AG04450 (cell line): ENCODE measurements at places on chromosomes 3 and 15.

- no peak for DNase-seq
Measured at GRCh38 chr3:33360136-33360825, 79.9 kb downstream of the UBP1 start.

GRCh38 chr15:31381801-31382712 is 55.4 kb downstream of the KLF13 start:
- DNase-seq = no peak

DNA sequence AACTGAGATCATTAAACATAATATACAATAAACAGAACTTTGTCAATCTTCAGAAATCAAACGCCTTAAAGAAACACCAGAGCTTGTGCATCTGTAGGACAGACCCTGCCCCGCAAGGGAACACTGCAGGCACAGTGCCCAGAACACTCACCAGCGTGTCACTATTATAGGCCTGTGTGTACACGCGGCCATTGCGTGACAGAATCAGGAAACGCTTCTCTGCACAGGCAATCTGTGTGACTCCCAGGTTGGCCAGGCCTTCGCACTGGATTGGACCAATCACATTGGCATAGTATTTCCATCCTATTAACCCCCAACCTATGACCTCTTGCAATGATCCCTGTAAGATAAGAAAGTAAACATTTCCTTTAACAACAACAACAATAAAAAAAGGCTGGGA is 52.9 kb downstream of the HERC2 start:
- DNase-seq = no peak

GRCh38 chr3:184320104-184320445 is 5.7 kb downstream of the EIF4G1 start:
- peak; percentile 90 for DNase-seq

DNA sequence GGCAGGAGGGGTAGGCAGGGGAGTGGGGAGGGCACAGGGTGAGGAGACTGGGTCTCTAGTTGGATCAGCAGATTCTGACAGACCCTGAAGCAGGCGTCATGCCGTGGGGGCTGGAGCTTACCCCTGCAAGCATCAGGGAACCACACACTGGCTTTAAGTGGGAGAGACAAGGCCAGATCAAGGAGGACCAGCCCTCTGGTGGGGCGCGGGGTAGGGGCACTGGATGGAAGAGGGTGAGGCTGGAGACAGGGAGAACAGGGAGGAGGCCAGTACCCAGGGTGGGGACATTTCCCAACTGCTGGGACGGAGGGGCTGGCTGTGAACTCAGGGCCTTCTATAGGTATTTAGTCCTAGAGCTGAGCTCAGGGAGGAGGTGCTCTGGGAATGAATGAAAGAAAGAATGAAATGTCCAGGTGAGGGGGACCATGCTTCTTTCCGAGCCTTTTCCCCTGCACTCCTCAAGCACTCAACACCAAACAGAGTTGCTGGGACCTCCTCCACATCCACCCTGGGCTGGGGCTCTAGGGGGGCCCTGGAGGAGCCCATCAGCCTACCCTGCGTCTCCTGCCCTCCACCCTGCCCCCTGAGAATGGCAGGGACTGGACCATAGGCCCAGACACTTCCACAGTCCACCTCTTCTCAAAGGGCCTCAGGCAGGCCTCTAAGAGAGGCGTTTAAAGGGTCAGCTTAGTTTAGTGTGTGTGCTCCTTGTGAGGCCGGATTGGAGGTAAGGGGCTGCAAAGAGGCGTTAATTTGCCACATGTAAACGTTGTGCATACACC is 49.0 kb upstream of the FGD5 start:
- DNase-seq = no peak

GRCh38 chr3:5162102-5162501 is 25.4 kb upstream of the EDEM1 start:
- peak; percentile 42 for DNase-seq

DNA sequence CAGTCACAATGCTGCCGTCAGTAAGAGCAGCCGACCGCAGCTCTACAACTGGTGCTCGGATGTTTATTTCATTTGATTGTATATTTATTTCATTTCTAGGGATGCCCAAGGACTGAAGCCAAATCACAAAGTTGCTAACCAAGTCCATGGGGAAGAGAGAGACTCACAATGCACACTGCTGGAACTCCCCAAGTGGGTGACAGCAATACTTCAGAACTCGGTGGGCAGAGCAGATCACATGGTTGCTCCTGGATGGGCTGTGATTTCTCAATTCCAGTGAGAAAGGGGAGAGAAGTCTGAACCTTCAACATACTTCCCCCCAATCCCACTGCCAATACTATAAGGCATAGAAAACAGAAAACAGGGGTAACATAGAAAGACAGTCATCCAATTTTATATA is 265.8 kb upstream of the WNT5A start:
- no peak for DNase-seq

GRCh38 chr3:159971311-159971710 is 17.3 kb upstream of the IL12A start:
- no peak for DNase-seq

DNA sequence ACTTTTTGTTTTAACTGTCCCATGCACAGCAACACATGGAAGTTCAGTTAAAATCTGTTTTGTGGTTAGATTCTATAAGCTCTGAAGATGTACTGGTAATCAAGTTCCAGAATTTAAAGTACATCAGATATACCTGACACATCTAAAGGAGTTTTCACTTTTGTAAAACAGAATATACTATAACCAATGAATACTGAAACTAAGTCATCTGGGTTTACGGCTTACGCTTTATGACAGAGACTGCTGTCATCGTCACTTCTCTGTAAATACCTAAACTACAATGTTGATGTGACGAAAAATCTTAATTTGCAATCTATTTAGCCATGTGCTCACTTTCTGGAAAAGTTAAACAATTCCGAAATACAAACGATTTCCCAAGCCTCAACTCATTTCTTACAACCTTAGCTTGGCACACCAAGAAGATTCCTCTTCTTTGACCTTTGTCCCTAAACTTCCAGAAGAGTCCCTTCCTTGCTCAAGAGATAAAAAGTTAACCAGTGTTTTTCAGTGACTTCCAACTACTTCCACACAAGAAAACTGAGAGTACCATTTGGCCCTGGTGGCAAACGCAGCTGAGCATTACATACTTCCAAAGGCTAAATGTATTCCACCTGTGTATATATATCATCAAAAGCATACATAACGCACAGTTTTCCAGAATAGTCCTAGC is 56.8 kb upstream of the NEK10 start:
- no peak for DNase-seq

DNA sequence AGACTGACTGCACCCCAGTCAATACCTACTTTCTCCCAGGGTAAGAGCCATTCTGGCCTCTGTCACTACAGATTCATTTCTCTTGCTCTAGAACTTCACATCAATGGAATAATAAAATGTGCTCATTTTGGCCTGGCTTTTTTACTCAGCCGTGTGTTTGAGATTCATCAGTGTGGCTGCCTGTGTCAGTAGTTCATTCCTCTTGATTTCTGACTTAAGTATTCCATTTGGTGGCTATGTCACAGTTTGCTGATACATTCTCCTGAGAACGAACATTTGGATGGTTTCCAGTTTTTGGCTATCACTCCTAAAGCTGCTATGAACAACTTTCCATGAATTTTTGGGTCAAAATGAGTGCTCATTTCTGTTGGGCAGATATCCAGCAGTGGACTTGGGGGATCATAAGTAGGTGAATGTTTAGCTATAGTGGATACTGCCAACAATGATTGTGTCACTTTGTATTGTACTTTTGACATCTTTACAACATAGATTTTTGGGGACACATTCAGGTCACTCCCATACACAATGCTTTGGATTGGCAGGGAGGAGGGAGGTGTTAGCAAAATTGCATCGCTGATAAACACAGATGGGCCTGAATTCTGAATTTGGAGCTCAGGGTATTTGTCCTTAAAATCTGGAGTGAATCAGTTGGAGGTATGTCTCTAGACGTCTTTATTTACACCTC is 19.8 kb upstream of the FAM107A start:
- DNase-seq = no peak

- DNase-seq = peak; percentile 64
Measured at GRCh38 chr3:120093119-120093910, 932 bp downstream of the GSK3B start.

DNA sequence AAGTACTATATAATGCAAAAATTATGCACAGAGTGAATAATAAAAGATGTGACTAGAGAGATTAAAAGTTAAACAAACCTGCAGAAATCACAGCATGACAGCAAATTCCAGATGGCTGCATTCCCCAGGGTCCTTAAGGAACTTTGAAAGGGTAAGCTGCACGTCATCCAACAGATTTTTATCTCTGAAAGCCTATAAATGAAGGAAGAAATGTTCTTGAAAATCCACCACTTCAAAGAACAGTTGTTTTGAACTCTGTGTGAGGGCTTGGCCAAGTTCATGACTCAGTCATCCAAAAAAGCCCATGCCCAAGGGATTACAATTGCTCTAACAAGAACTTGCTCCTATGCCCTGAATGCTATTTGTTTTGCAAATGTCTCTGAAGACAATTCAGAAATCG is 603.6 kb downstream of the PLOD2 start:
- no peak for DNase-seq

- DNase-seq = no peak
Measured at GRCh38 chr3:80096909-80097308, 329.1 kb upstream of the ROBO1 start.

GRCh38 chr3:160622263-160623045 is 54.5 kb upstream of the ARL14 start:
- no peak for DNase-seq

- DNase-seq = no peak
Measured at GRCh38 chr3:102177075-102177755, 257.6 kb upstream of the ZPLD1 start.
